Iris pigment epithelial cell (primary cell): ENCODE measurements at places on chromosomes 12 and 14.

DNA sequence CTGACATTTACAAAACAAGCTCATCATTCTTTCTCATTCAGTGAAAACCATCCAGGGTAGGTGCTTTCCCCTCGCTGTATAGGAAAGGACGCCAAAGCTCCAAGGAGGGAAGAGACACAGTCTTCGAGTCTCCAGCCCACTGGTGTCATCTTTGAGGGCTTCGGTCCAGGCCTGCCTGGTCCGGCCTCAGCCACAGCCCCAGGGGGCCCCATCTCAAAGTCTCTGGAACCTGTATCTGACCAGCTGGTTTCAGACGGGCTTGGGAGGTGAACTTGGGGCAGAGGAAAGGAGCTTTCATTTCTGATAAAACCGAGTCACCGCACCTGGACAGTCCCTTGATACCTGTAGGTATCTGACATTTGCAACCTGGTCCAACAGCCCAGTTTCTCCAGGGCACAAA, 229.5 kb upstream of the RTL1 start:
- no peak for DNase-seq

DNA sequence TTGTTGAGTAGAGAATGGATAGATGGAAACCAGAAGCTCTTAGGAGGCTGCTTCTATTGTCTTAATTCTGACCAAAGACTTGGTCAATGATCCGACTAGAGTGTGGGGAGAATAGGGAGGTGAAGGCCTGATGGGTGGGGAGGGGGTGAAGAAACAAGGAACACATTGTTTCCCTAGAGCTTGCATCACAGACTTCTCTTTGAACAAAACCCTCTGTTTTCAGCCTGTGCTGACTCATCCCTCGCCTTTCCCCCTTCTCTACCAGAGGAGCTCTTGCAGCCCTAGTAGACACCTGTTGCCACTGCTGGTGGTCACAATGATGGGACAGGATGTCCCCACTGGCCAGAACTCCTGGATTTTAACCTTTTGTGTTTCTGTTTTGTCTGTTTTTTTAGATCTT, 46.8 kb upstream of the CISTR start:
- peak; percentile 17 for DNase-seq

DNA sequence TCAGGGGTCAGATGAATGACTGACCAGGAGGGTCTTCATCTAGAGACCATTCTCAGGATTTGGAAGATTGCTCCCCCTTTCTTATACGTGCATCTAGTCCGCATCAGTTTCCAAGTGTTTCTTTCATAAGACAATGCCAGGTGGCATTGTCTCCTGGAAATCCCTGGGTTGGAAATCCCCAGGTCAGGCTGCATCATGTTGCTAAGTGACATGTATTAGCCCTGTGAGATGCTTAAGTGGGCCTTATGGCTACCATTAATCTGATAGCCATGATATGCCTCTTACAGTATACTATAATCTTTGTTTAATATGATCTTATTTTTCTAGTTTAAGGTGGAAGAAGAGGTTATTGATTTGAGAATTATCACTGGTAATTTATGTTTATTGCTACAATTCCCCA, 92.8 kb downstream of the DIO3 start:
- DNase-seq, result no peak

- no peak for DNase-seq
These were observed 388.5 kb downstream of the AACS start for GRCh38 chr12:125453751-125454150.

- DNase-seq, result no peak
These were observed 170.3 kb upstream of the LMNTD1 start for GRCh38 chr12:25723336-25723735.

- no peak for DNase-seq
These were observed 403.1 kb downstream of the C12orf75 start for GRCh38 chr12:105733579-105733978.

GRCh38 chr12:113469224-113469948, 2.3 kb downstream of the LHX5 start:
- no peak for DNase-seq

GRCh38 chr14:31568671-31569070, 7.5 kb downstream of the NUBPL start:
- peak; percentile 84 for DNase-seq

- peak; percentile 73 for DNase-seq
These were observed 172.8 kb upstream of the KITLG start for GRCh38 chr12:88753066-88753465.

- DNase-seq, result no peak
These were observed 98.1 kb downstream of the WIF1 start for GRCh38 chr12:65022960-65023359.

DNA sequence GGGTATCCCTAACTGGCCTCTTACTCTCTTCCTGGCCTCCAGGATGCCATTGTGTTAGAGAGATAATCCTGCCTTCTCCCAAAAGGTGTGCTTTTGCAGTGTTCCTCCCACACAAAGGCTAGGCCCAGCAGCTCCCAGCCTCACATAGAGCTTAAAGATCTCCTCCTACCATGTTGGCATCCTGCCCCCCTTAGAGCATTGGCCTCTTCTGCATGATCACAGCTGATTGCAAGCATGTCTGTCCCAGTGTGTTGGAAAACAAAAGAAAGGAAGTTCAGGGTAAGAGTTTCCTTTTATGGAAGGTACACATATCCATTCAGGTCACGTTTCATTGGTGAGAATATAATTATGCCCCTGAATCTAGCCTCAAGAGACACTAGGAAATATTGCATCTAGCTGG, 405.4 kb downstream of the TMTC2 start:
- no peak for DNase-seq

DNA sequence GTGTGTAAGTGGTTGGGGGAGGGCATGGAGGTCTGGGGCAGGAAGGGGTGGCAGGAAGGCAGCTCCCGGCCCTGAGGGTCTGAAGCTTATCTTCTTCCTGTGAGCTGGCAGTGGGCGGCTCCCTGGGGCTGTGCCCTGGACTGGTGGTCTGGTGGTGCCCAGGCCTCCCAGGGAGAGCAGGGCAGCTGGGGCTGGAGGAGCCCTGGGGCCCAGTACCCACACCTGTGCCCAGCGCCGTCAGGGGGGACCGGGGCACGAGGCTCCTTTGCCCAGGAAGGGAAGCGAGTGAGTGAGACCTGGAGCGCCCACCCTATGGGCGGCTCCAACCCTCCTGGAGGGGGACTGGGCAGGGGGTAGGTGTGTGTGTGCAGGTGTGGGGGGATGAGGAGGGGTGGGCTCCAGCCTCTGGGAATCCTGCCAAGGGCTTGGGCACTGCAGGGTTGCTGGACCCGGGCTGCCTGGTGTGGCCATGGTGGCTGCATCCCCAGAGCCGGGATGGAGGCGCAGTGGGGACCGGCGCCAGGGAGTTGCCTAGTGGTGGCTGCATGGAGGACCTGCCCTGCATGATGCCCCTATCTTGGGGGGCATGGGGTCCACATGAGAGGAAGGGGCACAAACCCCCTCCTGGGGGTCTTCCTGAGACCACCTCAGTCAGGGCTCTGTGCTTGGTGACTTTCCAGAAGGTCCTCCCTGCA, 353.6 kb downstream of the TMEM121 start:
- no peak for DNase-seq

DNA sequence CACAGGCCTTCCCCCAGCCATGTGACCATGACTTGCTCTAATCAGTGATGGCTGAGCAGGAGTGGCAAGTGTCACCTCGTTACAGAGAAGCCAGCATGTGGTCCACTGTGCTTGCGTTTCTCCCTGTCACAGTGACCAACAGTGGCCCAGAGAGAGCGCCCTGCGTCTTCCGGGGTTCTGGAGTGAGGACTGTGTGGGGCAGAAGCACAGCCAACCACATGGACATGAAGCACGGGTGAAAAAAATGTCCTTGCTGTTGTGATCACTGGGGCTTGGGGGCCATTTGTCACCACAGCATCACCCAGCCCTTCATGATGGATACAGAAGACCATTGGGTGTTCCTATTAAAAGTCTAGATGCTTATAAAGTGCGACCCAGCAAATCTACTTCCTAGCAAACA, 174.6 kb upstream of the C14orf180 start:
- DNase-seq, result no peak

GRCh38 chr14:106848330-106849121, 1322.1 kb downstream of the TMEM121 start:
- DNase-seq, result no peak

GRCh38 chr14:64082837-64083236, 211.3 kb downstream of the ESR2 start:
- peak; percentile 84 for DNase-seq

- DNase-seq, result no peak
These were observed 146.3 kb downstream of the PLCZ1 start for GRCh38 chr12:18591473-18591872.

DNA sequence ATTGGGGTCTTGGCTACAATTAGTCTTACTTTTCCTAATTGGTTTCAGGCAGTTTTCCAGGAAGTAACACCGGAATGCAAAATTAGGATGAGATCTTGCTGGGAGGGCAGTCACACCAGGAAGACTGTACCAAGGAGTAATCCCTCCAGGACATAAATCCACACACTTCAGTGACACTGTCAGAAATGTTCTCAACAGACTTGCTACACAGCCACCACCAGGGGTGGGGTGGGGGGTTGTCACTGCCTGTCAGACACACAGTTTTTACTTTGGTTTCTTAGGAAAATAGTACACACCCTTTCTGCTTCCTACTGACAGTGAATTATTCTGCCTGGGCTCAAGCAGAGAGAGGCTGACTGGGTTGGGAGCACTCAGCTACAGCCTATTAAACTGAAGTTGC, 102.9 kb upstream of the CCDC196 start:
- DNase-seq, result no peak

GRCh38 chr12:123132951-123133619, 17.8 kb downstream of the PITPNM2 start:
- no peak for DNase-seq

DNA sequence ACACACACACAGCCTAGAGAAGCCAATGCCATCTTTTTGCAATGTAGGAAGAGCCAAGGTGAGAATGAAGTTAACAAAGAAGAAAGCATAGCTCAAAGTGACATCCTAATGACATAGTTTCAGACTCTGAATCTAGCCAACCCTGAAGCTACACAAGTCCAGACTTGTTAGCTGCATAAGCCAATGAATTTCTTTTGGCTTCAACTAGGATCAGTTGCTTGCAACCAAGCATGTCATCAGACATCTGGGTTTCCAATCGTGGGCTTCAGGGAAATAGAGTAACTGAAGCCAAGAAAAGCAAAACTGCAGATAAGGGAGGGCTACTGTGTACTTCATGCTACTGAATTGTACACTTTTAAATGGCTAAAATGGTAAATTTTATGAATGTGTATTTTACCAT, 4.4 kb upstream of the GPHN start:
- DNase-seq, result peak; percentile 67

DNA sequence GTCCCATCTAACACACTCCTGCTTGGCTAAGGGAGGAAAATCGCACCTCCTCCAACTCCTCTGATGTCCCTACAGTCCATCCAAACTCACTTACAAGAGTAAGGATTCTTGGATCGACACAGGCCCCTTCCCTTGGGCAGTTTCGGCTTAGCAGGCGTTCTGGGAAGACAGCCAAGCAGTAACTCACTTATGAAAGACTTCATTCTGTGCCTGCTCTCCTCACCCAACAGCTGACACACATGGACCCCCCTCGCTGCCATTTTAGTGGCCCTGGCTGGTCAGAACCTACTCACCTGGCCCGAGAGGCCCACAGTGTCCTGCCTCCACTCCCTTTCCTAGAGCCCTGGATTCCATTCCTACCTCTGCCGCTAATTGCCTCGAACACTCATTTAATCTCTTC, 52.3 kb upstream of the BCL2L14 start:
- DNase-seq, result peak; percentile 47

GRCh38 chr14:79841433-79841832, 369.9 kb downstream of the DIO2 start:
- no peak for DNase-seq

DNA sequence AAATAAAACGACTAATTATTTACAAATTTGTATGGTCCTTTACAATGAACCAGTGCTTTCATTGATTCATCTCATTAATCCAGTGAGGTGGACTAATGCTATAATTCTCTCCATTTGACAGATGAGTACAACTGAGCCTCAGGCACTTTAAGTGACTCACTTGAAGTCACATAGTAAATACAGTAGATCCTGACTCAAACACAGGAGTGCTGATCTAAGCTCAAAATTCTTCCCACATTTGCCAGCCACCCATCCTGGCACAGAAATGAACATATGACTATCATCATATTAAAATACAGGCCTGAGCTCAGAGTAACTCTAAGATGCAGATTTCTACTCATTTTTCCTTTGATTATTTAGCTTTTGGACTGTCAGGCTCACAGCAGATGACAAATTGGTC, 30.6 kb downstream of the SLC16A7 start:
- DNase-seq, result no peak

DNA sequence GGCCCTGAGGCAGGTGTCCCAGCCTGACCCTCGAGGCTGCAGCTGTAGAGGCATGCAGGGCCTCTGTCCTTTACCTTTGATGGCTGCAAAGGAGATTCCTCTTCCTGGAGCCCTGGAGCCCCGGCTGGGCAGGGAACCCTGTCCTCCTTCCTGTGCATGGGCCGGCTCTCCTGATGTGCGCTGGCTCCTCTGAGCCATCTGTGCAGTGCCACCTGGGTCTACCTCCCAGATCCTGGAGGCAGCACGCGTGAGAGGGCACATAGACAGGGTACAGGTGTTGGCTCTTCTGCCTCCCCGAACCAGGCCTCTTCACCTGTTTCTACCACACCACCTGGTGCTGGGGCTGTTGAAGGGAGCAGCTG, 115.1 kb downstream of the BEGAIN start:
- no peak for DNase-seq

DNA sequence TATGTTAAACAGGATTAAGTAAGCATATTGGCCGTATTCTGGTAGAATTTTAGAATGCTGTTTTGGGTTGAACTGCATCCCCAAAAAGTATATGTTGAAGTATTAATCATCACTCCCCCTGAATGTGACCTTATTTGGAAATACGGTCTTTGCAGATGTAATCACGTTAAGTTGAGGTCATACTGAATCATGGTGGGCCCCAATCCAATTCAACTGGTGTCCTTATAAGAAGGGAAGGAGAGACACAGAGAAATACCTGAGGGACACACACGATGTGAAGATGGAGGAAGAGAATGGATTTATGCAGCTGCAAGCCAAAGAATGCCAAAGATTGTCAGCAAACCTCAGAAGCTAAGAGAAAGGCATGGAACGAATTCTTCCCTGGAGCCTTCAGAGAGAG, 268.6 kb downstream of the ITPR2 start:
- peak; percentile 18 for DNase-seq

DNA sequence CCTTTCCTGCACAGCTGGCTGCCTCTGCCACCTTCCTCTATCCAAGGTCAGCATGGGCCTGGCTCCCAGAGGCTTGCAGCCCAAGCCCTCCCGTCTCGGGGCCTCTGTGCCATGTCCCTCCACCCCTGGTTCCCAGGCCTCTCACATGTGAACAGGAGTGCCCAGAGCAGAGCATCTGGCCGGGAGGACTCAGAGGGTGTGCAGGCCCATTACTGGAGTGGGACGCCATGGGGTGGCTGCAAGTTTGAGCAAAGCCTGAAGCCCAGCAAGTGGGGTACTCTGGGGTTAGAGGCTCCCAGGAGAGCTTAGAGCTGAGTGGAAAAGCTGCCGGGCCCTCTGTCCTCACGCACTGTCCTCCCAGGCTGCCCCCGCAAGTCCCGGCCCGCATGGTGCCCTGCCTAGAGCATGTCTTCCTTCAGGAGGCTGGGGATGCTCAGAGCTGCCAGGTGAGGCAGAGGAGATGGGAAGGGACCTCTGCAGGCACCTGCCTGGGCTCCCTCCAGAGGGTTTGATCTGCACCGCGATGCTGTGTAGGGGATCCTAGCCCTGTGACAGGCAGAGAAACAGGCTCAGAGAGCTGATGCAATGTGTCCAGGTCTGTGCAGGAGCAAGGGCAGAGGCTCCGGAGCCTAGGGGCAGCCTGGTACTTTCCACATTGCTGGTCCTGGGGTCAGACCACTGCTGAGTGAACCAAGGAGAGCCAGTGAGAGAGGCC, 39.8 kb downstream of the DIO3 start:
- no peak for DNase-seq
